ENCODE measurements at places on chromosomes 1 and 21.

DNA sequence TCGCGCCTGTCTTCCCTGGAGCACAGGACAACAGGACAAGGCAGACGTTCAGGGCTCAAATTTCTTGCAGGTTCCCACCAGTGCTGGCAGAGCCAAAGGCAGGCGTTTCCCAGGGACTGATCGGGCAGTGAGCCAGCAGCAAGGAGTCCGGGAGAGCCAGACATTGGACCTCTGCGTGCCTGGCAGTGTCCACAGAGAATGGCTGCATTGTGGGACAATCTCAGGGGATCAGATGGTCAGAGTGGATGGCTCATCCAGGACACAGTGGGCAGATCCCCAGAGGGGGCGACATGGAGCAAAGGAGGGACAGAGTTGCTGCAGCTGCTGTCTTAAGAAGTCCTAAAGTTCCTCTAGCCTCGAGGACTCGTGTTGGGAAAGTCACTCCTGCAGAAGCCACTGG is 4.6 kb downstream of the TMEM63A start:
- DNase-seq, result no peak

DNA sequence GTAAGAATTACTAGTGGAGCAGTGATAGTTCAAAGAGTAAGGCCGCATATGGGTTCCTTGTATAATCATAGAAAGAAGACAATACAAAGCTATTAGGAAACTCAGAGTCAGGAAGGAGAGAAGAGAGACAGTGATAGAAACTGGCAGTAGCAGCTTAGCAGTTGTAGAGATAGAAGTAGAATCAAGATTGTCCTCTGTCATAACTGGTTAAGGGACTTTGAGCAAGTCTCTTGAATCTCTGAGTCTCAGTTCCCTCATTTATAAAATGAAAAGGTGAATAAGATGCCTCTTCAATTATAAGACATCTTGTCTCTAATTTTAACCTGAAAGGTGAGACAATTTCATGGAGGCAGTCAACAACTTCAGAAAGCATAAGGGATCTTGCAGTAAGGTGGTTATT is 6.5 kb upstream of the RALGPS2 start:
- no peak for DNase-seq

DNA sequence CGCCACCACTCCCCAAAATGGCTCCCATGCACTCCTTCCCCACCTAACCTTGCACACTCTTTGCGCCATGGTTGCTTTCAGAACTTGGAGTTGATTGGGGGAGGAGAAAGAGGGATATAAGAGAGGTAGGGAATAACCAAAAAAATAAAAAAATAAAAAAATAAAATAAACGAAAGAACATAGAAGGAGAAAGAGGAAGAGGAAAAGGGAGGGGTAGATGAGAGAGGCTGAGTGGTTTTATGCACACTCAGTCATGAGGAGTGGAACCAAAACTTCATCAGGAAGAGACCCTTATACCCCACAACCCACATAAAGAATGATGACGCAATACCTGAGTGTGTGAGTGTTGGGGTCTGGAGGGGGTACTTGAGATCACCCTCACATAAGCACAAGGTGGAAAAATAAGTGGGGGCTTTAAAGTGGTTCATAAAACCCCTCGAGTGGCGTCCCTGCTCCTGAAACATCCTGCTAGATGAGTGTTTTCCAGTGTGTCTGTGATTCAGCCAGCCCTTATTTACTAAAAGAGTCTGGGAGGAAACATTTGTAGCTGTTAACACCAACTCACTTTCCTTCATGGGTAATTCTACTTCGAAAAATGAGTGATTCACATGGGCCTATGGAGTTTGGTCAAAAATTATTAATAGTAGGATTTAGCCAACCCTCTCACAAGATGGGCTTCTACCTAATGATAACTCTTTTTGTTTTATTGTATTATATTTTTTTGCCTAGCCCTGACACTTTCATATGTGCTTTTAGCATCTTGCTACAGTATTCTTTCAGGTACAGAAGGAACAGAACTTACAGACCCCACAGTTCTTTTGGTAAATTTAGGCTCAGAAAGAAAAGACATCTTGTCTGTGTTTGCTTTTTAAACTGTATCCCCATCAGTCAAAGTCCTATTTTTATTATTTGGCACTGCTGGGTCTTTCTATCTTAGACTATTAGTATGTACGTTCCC is 5.2 kb downstream of the SLAMF1 start:
- no peak for DNase-seq

DNA sequence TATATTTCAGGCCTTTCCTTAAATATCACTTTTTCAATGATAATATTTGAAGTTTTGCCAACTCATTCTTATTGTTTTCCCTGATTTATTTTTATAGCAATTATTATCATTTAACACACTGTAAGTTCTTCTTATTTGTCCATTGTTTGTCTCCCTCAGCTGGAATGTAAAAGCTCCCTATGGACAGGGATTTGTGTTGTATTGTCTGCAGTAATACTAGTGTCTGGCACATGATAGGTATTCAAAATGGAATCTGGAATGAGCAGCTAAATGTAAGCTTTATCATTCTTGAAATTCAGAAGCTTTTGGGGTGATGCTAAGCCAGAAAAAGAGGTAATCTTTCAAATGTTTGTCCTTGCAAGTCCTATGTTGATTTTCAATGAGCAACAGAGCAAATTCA is 112.1 kb downstream of the NEGR1 start:
- no peak for DNase-seq

DNA sequence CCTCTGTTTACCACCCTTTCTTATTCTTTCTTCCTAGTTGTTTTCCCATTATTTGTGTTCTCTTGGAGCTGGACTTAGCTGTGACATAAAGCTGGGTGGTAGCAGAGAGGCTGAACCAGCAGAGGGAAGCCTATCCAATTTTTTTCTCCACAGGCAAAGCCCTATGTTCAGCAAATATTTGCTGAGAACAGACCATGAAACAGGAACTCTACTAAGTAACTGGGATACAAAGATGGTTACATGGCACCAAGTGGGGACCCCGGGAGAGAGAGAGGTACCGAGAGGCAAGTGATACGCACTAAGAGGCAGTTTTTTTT is 6.6 kb downstream of the CFAP141 start:
- DNase-seq, result no peak

DNA sequence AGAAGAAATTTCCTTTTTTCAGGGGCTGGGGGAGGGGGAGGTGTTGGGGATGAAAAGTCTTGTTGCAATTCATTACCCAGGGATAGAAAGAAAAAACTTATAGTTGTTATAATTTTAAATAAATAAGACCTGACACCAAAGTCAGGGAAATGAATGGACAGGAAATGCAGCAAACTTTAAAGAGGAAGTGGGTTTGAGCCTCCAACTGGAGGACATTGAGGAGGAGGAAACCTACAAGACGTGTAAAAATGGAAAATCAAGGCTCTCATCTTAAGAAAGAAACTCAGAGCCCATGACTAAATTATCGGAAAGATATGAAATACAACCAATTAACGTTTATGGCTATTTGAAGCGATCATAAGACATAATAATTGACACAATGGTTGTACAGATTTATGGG is 54.4 kb downstream of the NIBAN1 start:
- DNase-seq, result no peak

DNA sequence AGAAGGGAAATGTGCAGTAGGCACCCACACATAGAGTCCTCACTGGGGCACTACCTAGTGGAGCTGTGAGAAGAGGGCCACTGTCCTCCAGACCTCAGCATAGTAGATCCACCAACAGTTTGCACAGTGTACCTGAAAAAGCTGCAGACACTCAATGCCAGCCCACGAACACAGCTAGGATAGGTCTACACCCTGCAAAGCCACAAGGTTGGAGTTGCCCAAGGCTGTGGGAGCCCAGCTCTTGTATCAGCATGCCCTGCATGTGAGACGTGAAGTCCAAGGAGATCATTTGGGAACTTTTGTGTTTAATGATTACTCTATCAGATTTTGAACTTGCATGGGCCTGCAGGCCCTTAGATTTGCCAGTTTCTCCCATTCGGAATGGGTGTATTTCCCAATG is 299.4 kb upstream of the OLFM3 start:
- DNase-seq, result no peak

GRCh38 chr1:61132176-61132638 is 49.8 kb downstream of the NFIA start:
- no peak for DNase-seq

DNA sequence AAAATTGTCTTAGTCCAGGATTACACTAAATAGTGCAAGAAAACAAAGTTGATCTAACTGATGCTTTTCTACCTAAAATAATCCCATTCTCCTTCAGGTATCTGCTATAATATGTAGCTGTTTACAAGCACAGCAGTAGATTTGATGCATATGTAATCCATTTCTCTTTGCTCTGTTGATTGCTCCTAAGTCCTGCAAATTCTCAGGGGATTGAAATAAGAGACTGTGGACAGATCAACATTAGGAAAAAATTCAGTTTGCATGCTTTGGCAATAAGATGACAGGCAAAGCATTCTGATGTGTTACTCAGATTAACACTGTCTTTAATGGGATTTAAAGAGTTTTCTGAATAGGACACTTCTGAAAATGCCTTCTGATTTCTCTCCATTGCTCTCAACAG is 34.7 kb downstream of the RNF11 start:
- DNase-seq, result no peak

DNA sequence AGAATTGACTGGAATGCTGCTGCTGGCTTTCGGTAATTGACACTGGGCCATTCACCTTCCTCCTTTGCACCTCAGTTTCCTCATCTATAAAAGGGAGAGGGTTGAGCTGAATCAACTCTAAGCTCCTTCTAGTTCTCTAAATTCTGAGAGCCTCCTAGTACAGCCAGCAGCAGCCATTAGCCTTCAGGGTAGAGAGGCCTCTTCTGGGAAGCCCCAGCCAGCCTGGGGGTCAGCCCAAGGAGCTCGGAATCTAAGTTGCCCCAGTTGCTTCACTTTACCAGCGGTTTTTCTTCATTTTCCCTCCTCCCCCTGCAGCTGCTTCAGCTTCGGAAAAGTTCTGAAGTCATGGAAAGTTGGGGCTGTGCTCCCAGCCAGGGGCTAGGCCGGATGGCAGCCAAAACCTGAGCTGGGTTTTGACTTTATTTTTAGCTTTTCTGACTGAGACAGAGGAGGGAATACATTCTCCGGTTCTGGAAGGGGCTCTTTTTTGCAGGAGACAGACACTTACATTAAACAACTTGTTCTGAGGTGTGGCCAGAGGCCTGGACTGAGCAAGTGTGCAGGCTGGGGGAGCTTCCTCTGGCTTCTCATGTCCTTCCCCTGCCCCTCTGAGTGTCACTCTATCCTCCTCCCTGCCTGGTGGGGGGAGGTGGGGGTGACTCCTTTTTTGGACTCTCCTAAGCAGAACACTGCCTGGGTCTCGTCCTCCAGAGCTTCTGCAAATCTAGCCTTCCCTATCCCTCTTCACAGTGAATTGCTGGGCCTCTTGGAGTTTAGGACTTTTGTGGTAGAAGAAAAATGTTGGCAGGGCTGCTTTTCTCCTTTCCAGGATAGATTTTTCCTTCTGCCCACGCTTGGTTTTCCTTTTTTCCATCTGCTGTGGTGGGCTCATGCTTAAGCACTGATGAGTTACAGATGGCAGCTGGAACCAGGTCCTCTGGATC is 14.4 kb downstream of the LMNA start:
- DNase-seq, result no peak

GRCh38 chr1:33516891-33517567 is 44.6 kb downstream of the ZSCAN20 start:
- no peak for DNase-seq

- DNase-seq, result no peak
These were observed 69.1 kb upstream of the GADD45A start for GRCh38 chr1:67615886-67616285.

DNA sequence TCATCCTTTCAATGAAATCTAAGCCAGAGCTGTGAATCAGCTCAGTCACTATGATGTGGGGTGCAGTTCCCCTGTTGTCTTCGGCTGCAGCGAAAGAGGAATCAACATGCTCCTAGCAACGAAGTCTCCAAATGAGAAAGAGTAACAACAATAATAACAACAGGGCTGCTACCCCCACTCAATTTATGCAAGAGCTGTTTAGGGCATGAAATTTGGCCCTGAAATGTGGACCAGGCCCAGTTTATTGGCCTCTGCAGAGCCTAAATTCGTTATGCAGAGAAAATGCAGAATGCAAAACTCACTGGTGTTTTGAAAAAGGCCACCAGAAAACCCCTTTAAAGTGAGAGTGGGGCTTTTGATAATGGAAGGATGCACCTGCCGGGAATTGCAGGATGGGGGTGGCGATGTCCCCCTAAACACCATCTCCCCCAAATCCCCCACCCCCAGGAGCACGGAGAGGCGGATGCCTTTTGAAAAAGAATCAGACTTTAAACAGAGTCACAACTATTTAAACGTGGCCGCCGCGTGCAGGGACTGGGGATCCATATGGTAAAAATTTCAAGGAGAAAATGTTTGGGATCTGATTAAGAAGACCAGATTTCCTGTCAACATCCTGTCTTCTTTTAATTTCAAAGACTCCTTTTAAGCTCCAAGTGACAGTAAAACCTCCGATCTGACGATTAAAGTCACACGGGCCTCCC is 1.9 kb downstream of the RUNX3 start:
- no peak for DNase-seq

DNA sequence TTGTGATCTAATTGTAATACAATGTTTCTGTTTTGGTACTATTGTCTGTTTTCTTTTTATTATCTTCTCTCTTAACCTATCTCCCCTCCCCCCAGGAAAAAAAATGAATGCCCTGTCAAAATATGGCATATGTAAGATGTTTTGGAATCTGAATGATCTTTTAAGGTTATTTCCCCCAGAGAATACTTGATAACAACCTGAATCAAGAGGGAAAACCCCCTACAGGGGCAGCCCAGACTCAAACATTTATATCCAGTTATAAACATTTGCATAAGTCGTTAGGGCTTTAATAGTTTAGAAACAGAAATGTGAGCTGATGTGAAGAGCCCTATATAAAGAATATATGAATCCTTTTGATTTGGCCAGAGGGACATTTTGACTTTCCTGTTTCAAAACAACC is 169.5 kb downstream of the VAV3 start:
- no peak for DNase-seq

- no peak for DNase-seq
These were observed 793 bp upstream of the FMO1 start for GRCh38 chr1:171247501-171247900.

GRCh38 chr1:41435570-41436178 is 48.8 kb downstream of the EDN2 start:
- DNase-seq, result no peak

GRCh38 chr1:174812656-174813055 is 187.1 kb upstream of the CACYBP start:
- no peak for DNase-seq

- no peak for DNase-seq
These were observed 275.5 kb downstream of the RGS7 start for GRCh38 chr1:241081473-241081872.

DNA sequence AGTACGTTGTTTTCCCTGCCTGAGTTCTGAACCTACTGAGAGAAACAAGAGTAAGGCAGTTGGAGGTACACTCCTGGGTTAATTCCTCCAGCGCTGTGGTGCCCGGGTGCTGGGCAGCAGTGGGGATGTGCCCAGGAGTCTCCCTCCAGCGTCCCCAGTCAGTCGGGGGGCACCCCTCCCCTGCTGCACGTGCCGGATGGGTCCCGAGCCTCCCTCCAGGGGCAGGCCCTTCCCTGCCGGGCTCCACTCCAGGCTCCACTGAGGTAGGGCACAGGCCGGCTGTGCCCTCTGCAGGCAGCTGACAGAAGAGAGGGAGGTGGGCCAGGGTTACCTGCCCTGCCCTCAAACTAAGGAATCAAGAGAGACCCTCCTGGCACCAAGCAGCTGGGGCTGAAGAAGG is 238.1 kb upstream of the VAMP3 start:
- no peak for DNase-seq
